ENCODE measurements at places on chromosomes 6 and 20.

- no peak for DNase-seq
Measured at GRCh38 chr20:36421641-36422040, 115.5 kb downstream of the DLGAP4 start.

- no peak for DNase-seq
Measured at GRCh38 chr6:147617366-147617765, 108.9 kb downstream of the SAMD5 start.

GRCh38 chr6:103122766-103123601, 1729.5 kb downstream of the GRIK2 start:
- DNase-seq: no peak

- DNase-seq: no peak
Measured at GRCh38 chr6:126548300-126548699, 208.4 kb downstream of the CENPW start.

DNA sequence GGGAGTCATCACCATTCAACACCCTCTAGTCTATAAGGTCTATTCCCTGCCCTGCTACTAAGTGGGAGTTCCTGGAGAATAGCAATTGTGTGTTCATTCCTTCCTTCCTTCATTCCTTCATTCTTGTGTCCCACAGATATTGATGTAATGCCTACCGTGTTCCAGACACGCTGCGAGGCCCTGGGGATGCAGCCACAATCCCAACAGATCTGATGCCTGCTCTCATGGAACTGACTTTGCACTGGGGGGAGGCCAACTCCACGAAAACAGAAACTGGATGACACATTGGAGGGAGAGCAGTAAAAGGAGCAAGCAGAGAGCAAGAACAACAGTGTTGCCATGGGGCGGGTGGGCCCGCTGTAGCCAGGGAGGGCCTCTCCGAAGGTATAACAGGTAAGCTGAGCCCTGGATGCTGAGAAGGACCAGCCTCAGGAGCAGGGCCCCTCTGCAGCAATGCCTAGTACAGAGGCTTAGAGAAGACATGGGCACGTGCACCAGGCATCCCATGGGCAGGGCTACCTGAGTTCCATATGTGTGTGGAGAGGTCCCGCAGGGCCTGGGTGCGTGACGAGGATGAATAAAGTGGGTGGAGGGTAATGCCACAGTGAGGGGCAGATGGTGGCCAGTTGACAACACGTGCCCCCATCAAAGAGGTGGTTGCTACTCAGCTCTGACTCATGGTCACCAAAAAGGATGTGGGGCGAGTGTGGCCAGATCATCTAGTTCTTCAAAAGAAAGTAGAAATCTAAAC, 173.9 kb downstream of the NFATC2 start:
- DNase-seq: no peak

- no peak for DNase-seq
Measured at GRCh38 chr20:2616634-2617033, 35.8 kb upstream of the NOP56 start.

GRCh38 chr6:16594849-16595248, 166.4 kb downstream of the ATXN1 start:
- DNase-seq: no peak

GRCh38 chr20:35434085-35435005, 3.7 kb downstream of the GDF5 start:
- no peak for DNase-seq

- no peak for DNase-seq
Measured at GRCh38 chr6:165846123-165846966, 183.3 kb upstream of the PDE10A start.

DNA sequence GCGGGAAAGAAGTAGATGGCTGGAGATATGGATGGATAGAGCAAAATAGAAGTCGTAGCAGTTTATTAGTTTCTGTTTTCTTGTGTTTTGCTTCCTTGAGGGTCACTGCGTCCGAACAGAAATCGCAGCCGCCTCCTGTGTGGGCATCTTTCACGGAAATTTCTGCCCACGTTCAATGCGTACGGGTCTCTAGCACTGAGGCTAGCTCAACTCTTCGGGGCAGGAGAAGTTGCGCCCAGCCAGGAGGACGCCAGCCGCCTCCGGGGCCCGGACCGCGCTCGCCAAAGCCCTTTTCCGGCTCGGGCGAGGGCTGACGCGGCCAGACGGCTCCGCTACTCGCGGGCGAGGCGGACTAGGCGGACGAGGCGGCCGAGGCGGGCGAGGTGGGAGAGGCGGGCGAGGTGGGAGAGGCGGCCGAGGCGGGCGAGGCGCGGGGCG, 814 bp downstream of the TFAP2B start:
- DNase-seq: no peak

- no peak for DNase-seq
Measured at GRCh38 chr6:119482850-119483285, 133.3 kb upstream of the MAN1A1 start.

GRCh38 chr6:52423448-52423847, 3.3 kb downstream of the EFHC1 start:
- no peak for DNase-seq

- no peak for DNase-seq
Measured at GRCh38 chr6:160117137-160117536, 4.5 kb upstream of the SLC22A1 start.

GRCh38 chr6:81084776-81085430, 667.6 kb downstream of the TENT5A start:
- DNase-seq: no peak

DNA sequence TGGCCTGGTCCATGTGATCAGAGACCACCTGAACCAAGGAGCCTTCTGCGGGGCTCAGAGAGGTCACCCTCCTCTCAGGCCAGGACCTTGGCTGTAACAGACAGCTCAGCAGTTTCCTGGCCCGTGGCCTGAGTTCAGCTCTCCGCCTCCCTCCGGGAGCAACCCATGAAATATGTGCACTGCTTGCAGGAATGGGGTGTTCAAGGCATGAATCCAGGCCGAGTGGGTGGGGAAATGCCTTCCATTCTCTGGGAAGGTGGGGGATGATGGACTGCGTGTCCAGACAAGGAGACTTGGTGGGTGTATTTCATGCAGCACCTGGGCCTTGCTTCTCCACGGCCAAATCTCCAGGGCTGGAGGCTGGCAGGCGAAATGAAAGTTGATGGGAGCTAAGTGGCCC, 46.0 kb downstream of the SIRPA start:
- no peak for DNase-seq

GRCh38 chr6:33458676-33459075, 4.3 kb downstream of the ZBTB9 start:
- no peak for DNase-seq

DNA sequence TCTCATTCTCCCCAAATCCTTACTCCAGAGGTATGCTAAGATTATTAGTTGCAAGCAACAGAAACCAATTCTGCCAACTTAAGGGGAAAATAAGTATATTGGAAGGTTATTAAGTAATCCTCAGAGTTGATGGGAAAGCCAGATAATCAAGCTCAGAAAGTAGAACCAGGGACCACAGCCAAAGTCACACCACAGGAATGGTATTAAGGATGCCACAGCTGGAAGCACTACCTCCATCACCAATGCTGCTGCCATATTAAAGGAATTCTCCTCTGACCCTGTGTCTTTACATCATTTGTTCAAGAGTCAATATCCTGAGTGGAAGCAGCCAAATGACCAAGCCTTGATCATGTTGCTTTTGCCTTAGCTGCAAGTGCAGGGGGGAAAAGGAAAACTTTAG, 9.9 kb downstream of the PROCR start:
- no peak for DNase-seq

DNA sequence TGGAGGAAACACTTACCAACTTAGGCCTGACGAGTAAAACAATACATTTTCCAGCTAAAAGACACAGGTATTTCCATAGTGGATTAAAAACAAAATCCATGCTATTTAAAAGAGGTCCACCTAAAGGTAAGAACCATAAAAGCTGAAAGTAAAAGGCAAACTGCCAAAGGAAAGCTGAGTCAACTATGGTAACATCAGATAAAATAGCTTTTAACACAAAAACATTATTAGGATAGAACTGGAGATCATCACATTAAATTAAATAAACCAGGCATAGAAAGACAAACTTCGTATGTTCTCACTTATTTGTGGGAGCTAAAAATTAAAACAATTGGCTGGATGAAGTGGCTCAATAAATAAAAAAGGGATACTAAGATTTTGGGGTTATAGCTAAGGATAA, 166.8 kb upstream of the SLC22A16 start:
- DNase-seq: no peak

GRCh38 chr6:30364591-30364990, 19.6 kb downstream of the RPP21 start:
- no peak for DNase-seq

GRCh38 chr20:16313917-16314316, 259.3 kb downstream of the KIF16B start:
- no peak for DNase-seq

GRCh38 chr6:168734523-168734922, 293.5 kb downstream of the SMOC2 start:
- DNase-seq: no peak

DNA sequence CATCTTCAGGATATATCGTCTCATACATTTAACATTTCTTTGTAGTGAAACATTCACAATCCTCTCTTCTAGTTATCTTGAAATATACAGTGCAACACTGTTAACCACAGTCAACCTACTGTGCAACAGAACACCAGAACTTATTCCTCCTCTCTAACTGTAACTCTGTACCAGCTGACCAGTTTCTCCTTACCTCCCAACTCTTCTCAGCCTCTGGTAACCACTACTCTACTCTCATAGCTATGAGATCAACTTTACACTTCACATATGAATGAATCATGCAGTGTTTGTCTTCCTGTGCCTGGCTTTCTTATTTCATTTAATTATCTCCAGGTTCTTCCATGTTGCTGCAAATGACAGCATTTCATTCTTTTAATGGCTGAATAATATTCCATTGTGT, 337.6 kb downstream of the BTBD9 start:
- DNase-seq: no peak

GRCh38 chr6:142878407-142878806, 66.6 kb downstream of the HIVEP2 start:
- no peak for DNase-seq

GRCh38 chr6:108650325-108650724, 89.6 kb downstream of the FOXO3 start:
- DNase-seq: no peak

GRCh38 chr6:82144852-82145340, 102.6 kb downstream of the IBTK start:
- DNase-seq: peak; percentile 74

DNA sequence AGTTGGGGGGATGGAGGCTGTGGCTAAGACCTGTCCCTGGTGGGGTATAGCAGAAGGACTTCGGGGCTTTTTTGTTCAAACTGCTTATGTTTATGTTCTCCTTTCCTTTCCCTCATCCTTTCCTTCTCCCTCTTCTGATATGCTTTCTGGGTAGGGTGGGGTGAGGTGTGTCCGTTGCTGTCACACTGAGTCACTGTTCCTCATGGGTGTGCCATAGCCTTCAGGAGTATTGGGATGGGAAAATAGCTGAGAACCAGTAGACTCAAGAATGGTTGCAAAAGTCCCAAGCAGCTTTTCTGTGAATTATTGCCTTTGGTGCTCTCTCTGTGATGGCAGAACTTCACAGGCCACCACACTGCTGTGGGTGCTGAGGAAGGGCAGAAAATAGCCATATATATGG, 39.6 kb downstream of the TPD52L1 start:
- DNase-seq: no peak

- DNase-seq: peak; percentile 0
Measured at GRCh38 chr20:34834459-34834893, 9.0 kb upstream of the NCOA6 start.

DNA sequence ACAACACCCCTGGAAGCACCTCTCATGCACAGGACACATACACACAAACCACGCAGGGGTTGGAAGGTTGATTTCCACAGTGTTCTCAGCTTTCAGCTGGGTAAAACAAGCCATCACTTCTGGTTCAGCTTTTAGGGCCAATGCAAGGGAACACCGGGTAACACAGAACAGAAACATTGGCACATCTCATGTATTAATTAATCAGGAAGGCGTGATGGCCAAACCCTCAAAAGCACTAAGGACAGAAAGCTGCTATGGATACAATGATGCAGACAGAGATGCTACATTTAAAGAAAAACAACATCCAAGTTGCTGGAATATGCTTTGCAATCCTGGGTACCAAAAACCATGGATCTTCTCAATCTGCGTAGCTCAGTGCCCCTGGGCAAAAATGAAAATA, 104.3 kb upstream of the BEND6 start:
- no peak for DNase-seq

DNA sequence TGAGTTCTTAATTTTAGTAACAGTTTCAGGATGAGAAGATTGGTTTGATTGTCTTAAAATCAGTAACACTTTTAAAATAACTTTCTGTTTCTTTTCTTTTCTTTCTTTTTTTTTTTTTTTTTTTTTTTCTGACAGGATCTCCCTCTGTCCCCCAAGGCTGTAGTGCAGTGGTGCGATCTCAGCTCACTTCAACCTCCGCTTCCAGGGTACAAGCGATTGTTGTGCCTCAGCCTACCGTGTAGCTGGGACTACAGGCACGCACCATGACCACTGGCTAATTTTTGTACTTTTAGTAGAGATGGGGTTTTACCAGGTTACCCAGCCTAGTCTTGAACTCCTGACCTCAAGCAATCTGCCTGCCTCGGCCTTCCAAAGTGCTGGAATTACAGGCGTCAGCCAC, 33.7 kb upstream of the KCNQ5 start:
- DNase-seq: no peak

DNA sequence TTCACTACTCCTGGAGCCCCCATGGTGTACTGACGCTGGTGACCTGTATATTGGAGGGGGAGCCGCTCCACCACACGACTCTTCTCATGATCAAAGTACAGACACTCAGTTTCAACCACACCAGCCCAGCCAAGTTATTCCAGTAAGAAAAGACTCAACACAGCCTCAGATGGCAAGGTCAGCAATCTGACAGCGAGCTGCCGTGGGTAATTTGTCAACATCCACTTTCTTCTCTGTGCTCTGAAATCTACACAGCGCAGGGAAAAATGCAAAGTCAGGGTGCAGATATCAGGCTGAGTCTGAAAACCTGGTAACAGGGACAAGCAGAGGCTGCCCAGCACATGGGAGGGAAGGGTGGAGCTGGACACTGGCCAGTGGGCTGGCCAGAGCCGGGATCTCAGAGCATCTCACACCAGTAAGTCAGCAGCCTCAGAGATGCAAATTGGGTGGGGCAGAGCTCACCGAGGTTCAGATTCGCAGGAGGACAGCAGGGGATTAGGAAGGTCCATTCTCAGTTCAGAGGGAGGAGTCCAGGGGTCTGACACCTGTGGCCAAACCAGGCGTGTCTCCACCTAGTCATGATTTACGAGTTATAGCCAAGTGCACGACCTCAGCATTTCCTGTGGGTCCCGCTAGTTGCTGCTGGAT, 44.5 kb upstream of the RPS6KA2 start:
- DNase-seq: no peak

DNA sequence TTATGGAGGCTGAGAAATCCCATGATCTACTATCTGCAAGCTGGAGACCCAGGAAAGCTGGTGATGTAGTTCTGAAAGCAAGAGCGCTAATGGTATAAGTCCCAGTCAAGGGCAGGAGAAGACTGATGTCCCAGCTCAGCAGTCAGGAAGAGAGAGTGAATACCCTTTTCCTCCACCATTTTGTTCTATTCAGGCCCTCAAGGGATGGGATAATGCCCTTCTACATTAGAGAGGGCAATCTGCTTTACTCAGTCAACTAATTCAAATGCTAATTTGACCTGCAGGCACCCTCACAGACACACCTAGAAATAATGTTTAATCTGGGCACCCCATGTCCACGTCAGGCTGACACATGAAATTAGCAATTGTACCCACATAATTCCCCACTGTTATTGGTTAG, 10.8 kb upstream of the FYN start:
- DNase-seq: no peak

Data from AG04449 (cell line).